ENCODE measurements at places on chromosomes 7 and 10. TPM values are rescaled to one million over a fixed set of nuclear protein-coding genes. Genes with fewer than 3 reads are reported as not detected.
A peak's percentile ranks its signal among the peaks of the same experiment; 100 is the strongest.

- no peaks in the 10 kb centered on the region for H3K4me1 ChIP-seq
- H3K27ac ChIP-seq = no peak overlapping the region
- no peak for DNase-seq
- peaks cover 2% of the 10 kb centered on the region for H3K27me3 ChIP-seq
Measured at GRCh38 chr7:47893238-47893637, 55.0 kb downstream of the PKD1L1 start.

The GIMAP6 gene
- 0.17 TPM for total RNA-seq

- H3K4me3 ChIP-seq = no peak overlapping the region
- no peak for DNase-seq
- H3K36me3 ChIP-seq = no peaks in the 10 kb centered on the region
- no peak overlapping the region for H3K27ac ChIP-seq
- H3K4me1 ChIP-seq = no peaks in the 10 kb centered on the region
Measured at GRCh38 chr7:3336042-3336665, 35.1 kb downstream of the SDK1 start.

DNA sequence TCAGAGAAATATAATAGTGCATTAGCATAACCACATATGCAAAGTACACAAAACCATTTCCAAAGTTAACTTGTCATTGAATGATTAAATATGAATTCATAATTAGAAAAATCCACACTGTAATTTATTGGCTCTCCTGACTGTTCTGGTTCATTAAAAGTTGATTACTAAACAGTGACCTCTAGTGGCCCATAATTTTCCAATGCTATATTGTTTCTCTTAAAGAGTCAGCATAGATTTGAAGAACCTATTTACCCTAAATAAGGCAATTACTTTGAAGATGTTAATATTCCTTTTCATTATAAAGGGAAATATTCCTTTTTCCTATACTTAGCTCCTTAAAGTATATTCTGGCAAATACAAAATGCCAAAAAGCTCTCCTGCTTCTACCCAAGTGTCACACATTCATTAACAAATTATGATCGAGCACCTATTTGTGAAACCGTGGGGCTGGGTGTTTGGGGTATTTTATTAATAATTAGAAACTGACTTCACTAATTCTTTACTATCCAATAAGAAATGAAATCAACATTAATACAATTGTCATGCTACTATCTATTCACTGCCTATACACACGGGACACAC is 86.2 kb downstream of the HIBADH start:
- peaks cover 2% of the 10 kb centered on the region for H3K36me3 ChIP-seq
- H3K4me1 ChIP-seq = no peaks in the 10 kb centered on the region
- no peak overlapping the region for H3K4me3 ChIP-seq
- H3K27me3 ChIP-seq = no peaks in the 10 kb centered on the region
- H3K27ac ChIP-seq = no peak overlapping the region

GRCh38 chr7:2860627-2861133 is 16.6 kb upstream of the GNA12 start:
- no peak overlapping the region for H3K27ac ChIP-seq
- DNase-seq = no peak
- H3K36me3 ChIP-seq = no peaks in the 10 kb centered on the region
- H3K27me3 ChIP-seq = no peaks in the 10 kb centered on the region

The LIPK gene
- not detected for total RNA-seq

The DNAH11 gene
- total RNA-seq = 0.02 TPM

The ZNF503 gene
- not detected for total RNA-seq

The HABP2 gene
- total RNA-seq = not detected

The TMEM236 gene
- total RNA-seq = 0.09 TPM

The SLIT1 gene
- 0.24 TPM for total RNA-seq

GRCh38 chr7:70595370-70595754 is 536.6 kb upstream of the GALNT17 start:
- peaks cover 7% of the 10 kb centered on the region for H3K36me3 ChIP-seq
- H3K27ac ChIP-seq = no peak overlapping the region
- H3K27me3 ChIP-seq = peaks cover 18% of the 10 kb centered on the region
- peak overlapping the region; percentile 45 for H3K4me3 ChIP-seq
- DNase-seq = no peak
- peaks cover 13% of the 10 kb centered on the region for H3K4me1 ChIP-seq

- no peak overlapping the region for H3K4me3 ChIP-seq
- DNase-seq = no peak
- no peaks in the 10 kb centered on the region for H3K36me3 ChIP-seq
- H3K27me3 ChIP-seq = peaks cover 18% of the 10 kb centered on the region
Measured at GRCh38 chr7:39924122-39924521, 25.9 kb upstream of the CDK13 start.

GRCh38 chr7:136492366-136492765 is 376.1 kb upstream of the CHRM2 start:
- DNase-seq = no peak
- H3K27ac ChIP-seq = no peak overlapping the region
- no peaks in the 10 kb centered on the region for H3K27me3 ChIP-seq
- no peaks in the 10 kb centered on the region for H3K36me3 ChIP-seq
- no peaks in the 10 kb centered on the region for H3K4me1 ChIP-seq

The RBP3 gene
- total RNA-seq = not detected

Measured in activated B cell treated with CpG ODN at 0.5 μM for 24 hours (primary cell).